CD4-positive, alpha-beta memory T cell (primary cell): ENCODE measurements at places on chromosomes 13 and 19.

- DNase-seq: no peak
Measured at GRCh38 chr13:41199526-41199925, 5.2 kb upstream of the KBTBD7 start.

- DNase-seq: no peak
Measured at GRCh38 chr13:94481941-94482340, 2.5 kb upstream of the DCT start.

GRCh38 chr13:110329258-110329657, 22.2 kb downstream of the COL4A2 start:
- no peak for DNase-seq

DNA sequence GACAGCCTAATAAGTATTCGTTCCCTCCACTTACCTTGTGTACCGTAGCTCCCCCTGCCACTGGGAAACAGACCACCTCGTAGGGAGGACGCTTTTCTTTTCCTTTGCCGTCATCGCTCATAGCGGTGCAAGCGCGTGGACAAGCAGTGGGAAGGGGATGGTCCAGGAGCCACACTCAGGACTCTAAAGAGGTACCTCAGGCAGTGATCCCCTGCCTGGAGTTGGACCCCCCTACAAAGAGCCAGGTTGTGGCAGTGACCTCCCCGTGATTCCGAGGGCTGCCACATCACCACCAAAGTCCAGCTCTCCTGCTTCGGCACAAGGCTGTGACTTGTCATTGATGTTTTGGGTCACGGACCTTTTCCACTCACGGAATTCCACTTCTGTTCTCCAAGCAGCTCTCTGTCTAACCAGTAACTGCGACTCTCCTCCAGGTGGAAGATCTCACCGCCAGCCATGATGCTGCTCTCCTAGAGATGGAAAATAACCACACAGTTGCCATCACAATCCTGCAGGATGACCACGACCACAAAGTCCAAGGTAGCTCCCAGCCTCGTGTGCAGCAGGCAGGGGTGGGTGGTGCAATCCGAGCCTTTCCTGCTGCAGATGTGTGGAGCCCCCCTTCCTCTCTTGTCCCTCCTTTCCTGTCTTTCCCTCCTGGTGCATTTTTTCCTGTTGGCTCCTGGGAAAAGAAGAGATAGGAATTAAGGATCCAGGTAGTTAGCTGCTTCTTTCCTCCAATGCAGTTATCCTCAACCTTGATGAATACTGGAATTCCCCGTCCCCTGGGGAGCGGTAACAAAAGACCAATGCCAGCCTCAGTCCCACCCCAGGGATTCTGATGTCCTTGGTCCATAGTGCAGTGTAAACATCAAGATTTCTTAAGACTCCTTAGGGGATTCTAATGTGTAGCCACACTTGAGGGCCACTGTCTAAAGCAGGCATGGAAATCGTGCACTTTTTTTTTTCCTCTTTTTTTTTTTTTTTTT, 107.7 kb downstream of the SLC7A1 start:
- DNase-seq: no peak

DNA sequence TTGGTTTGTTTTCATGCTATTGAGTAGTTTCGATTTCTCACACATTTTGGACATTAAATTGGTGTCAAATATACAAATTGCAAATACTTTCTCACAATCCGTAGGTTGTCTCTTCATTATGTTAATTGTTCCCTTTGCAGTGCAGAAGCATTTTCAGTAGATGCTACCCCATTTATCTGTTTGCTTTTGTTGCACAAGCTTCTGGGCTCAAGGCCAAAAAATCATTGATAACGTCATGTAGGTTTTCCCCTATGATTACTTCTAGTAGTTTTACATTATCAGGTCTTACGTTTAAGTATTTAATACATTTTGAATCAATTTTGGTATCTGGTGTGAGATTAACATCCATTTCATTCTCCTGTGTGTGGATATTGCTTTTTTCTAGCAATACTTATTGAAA, 14.0 kb upstream of the ZNF347 start:
- DNase-seq: no peak

DNA sequence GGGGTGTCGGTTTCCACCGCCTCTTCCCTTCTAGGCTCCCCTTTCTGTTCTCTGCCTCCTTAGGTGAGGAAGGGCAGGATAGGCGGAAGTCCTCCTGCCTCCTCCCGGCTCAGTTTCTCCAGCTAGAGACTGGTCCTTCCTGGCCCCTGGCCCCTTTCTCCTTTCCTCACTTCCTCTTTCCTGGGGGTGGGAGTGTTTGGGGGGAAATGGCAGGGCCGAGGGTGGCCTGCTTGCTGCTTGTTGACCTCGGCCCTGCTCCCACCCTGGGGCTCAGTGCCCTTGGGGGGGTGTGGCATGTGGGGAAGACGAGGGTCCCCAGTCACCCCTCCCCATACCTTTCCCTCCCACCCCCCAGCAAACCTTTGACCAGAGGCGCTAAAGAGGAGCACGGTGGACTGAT, 5.0 kb downstream of the U2AF2 start:
- no peak for DNase-seq

DNA sequence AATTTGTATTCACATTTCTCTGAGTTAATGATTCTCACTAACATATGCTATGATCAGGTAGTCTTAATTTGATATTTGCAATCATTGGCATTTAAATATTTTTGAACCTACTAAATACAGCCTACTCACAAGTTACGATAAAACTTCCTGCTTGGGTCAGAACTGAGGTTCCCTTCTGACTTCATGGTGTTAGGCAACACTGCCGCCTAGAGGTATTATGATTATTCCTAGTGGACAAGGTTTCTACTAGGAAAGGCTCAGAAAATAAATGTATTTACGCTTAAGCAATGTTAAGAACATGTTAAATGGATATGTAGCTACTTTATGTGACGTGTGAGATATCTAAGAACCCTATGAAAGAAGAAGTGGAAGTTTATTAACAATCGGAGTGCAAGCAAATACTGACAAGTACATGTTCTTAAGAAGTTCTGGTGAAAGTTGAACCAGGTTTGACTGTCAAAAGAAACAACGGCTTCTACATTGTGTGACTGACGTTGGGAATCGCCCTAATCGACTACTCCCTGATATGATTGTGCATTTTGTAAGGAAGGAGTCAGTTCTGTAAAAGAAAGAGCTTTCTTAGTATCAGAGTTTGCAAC, 1395.8 kb downstream of the SLITRK5 start:
- DNase-seq: no peak

GRCh38 chr19:15591796-15592195, 23.2 kb upstream of the CYP4F8 start:
- no peak for DNase-seq

- no peak for DNase-seq
Measured at GRCh38 chr13:68030152-68030809, 800.1 kb upstream of the PCDH9 start.

DNA sequence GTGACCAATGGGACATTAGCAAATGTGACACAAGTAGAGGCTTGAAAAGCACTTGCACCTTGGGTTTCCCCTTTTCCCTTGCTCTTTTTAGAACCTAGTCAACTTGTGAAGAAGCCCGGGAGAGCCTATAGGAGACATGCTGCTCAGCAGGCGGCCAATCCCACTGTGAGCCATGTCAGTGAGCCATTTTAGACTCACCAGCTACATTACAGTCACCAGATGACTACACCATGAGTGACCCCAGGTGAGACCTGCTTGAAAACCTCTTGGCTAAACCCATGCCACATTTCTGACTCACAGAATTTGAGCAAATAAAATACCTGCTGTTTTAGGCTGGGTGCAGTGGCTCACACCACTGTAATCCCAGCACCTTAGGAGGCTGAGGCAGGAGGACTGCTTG, 317.5 kb downstream of the KLF12 start:
- no peak for DNase-seq

GRCh38 chr13:25046274-25046984, 49.5 kb upstream of the PABPC3 start:
- no peak for DNase-seq

DNA sequence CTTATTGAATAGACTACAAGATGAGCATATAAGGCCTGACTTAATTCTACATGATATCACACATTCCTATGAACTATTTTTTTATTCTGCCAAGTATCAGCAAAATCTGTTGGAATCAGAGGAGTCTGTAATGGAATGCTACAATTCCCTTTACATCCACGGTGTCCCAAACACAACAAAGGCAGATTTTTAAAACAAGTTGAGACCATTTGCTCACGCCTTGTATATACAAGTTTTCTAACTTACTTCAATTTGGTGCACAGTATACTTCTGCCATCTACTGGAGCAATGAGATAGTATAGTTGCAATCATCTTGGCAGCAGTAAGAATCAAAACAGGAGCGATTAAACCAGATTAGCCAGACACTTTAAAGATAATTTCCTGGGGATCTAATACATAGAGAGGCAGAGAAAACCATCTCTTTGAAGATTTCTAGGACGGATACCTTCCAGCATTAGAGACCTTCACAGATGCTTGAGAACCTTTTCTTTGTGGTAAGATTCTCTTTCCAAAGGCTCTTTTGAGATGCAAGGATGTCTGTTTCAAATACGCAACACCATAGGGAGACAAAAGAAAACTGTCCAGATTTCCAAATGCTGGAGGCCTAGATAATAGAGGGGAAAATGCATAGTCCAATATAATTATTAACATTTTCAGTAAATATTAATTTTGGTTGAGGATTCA, 302.0 kb upstream of the MIR17HG start:
- no peak for DNase-seq

DNA sequence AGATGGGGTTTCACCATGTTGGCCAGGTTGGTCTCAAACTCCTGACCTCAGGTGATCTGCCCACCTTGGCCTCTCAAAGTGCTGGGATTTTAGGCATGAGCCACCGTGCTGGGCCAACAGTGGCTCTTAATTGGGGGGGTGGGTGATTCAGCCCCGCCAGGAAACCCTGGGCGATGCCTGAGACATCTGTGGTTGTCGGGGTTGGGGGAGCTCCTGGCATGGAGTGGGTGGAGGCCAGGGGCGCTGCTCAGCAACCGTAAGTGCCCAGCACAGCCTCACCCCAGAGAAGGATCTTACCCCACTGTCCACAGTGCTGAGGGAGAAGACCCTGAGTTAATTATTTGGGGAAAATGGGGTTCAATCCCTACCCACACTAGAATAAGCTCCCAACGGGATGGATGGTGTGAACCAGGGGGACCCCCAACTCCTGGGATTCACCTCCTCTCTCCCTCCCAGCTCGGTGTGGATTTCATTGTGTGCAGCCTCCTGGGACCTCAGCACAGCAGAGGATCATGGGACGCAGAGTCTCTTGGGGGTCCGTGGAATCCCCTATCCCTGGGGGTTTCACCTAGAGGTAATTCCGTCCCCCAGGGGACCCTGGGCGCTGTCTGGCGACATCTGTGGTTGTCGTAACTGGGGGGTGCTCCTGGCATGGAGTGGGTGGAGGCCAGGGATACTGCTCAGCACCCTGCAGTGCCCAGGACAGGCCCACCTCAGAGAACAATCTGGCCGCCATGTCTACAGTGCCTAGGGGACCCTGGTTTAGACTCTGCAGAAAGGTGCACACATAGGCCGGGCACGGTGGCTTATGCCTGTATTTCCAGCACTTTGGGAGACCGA, 68.9 kb downstream of the GADD45B start:
- DNase-seq: no peak

DNA sequence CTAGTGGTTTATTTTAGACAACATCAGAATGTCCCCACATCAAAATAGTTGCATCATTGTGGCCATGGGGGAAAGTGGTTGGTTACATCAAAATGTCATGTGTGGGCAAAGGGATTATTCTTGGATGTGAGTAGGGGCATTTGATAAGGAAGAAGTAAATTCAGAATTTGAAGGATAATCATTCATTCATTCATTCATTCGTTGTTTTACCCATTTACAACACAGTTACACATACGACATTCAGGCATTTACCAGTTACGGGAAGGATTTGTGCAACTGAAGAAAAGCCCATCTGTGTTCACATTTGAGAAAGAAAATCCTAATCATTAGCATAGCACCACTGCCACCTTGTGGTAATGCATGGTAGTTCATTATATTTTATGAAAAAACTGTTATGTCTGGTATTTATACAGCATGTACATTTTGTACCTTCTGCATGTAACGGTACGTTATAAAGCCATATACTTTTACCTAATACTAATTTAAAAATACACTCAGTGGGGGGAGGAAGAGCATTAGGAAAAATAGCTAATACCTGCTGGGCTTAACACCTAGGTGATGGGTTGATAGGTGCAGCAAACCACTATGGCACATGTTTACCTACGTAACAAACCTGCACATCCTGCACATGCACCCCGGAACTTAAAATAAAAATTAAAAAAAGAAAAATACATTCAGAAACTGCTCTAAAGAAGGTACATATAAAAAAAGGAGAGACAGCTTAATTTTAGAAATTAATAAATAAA, 62.1 kb downstream of the DGKH start:
- peak; percentile 68 for DNase-seq

- DNase-seq: no peak
Measured at GRCh38 chr19:16397791-16398529, 73.3 kb downstream of the KLF2 start.
